ENCODE measurements at places on chromosomes 7 and 10. TPM values are rescaled to one million over a fixed set of nuclear protein-coding genes. Genes with fewer than 3 reads are reported as not detected.

GRCh38 chr10:6701289-6701688, 121.2 kb upstream of the PRKCQ start:
- DNase-seq, result no peak

DNA sequence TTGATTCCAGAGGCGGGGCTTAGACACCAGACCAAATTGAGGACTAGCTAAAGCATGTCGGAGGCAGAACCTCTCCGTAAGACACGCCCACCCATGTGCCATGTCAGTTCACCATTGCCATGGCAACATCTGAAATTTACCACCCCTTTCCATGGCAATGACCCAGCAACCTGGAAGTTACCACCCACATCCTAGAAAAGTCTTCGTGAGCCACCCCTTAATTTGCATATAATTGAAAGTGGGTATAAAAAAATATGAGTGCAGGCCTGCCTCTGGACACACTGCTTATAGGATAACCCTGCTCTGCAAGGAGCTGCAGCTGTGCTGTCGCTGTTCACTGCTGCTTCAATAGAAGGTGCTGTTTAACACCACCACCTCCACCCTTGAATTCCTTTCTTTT, 28.0 kb downstream of the TMEM270 start:
- no peak for DNase-seq

GRCh38 chr7:134234216-134234615, 82.5 kb downstream of the SLC35B4 start:
- no peak for DNase-seq

Gene C10orf143
- 0.88 TPM for total RNA-seq

GRCh38 chr10:69835875-69836730, 34.4 kb downstream of the COL13A1 start:
- DNase-seq, result no peak

Gene ANKRD61
- not detected for total RNA-seq

DNA sequence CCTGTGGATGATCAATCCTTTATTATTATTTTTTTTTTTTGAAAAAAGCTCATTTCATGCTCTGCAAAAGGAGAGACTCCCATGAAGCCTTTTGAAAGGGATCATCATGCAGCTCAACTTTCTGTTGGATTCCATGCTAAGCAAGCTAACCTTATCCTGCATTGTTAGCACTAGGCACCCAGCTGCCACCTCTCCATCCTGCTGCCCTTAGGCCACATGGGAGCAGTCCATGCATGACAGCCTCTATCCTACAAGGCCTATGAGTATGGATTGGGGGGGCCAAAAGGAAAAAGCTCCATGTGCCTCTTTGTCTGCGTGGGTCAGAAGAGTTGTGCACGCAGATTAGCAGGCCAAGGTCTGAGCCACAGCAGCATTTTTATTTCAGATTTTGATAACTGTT, 19.2 kb downstream of the SMNDC1 start:
- no peak for DNase-seq

Gene CDC14C
- total RNA-seq, result not detected

GRCh38 chr10:63384001-63384400, 81.8 kb downstream of the JMJD1C start:
- no peak for DNase-seq

Gene GNG11
- 14.8 TPM for total RNA-seq

GRCh38 chr10:70773965-70774809, 11.0 kb downstream of the TBATA start:
- DNase-seq, result no peak

Gene TMEM139
- total RNA-seq, result 20.5 TPM

Gene ZC3HAV1L
- total RNA-seq, result 14.4 TPM

DNA sequence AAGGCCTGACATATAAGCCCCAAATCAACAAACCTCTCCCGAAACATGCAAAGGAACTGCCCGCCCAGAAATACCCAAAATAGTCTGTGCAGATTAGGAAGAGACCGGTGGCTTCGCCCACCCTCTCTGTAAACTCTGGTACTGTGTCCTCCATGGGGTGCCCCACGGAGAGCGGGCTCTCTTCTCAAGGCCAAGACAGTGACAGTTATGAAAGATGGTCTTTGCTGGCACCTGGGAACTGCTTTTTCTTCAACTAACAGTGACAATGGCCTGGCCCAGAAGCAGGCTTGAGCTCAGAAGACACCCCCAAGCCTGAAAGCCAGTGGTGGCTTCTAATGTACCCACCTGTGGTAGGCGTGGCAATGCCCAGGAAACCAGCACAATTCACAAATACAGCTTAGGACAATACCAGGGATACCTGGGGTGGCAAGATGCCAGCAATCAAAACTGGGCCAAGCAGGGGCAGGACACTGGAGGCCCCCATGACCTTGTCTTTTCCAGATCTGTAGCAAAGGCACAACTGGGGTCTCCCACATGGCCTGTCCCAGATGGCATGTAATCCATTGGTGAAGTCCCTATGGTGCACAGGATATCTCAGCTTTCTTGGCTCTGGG, 107.6 kb downstream of the NEURL1 start:
- no peak for DNase-seq

GRCh38 chr10:132961787-132962622, 19.6 kb upstream of the CFAP46 start:
- DNase-seq, result peak; percentile 31

Gene EGR2
- 0.67 TPM for total RNA-seq

Gene TES
- 269 TPM for total RNA-seq

GRCh38 chr7:45384499-45384898, 189.7 kb upstream of the ADCY1 start:
- no peak for DNase-seq

DNA sequence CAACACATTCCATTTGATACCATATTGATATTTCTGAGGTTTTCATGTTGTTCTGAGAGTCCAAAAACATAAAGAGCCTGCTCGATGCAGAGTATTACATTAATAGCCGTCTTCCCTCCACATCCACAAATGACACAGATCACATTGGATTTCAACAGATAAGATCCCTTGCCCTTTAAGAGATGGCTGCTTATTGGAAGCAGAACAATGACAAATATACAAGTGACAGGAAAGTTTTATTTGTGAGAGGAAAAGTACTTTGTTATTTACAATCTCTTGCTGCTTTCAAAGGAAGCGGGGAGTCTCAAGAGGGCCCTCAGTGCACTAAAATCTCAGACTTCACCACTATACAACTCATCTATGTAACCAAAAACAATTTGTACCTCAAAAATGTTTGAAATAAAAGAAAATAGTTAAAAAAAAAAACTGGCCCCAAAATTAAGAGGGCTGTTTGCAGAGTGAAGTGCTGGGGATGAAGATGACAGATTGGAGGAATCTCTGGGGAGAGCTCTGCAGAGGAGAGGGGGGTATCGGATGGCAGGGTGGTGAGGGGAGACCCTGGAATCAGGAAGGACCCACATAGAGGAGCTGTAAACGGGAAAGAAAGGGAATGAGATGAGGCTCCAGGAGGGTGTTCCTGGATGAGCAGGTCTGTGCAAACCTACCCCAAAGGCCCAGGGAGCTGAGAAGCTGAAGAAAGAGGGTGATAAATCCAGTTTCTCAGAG, 42.5 kb upstream of the ZNF438 start:
- no peak for DNase-seq

DNA sequence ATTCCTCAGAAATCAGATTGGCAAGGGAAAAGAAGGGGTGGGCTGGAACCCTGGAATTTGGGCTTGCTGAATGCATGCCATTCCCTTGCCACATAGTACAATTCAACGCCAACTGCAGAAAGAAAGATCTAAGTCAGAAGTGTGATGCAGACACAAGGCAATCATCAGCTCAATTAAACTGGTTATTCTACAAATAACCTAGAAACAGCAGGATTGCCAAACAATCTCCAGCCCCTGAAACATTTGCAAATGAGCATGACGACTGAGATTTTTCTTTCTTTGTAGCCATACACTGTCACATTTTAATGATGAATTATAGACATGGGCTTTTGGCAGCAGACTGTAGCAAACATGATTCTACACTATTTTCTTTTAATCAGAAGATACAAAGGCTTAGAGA, 16.5 kb upstream of the CREB5 start:
- DNase-seq, result no peak

DNA sequence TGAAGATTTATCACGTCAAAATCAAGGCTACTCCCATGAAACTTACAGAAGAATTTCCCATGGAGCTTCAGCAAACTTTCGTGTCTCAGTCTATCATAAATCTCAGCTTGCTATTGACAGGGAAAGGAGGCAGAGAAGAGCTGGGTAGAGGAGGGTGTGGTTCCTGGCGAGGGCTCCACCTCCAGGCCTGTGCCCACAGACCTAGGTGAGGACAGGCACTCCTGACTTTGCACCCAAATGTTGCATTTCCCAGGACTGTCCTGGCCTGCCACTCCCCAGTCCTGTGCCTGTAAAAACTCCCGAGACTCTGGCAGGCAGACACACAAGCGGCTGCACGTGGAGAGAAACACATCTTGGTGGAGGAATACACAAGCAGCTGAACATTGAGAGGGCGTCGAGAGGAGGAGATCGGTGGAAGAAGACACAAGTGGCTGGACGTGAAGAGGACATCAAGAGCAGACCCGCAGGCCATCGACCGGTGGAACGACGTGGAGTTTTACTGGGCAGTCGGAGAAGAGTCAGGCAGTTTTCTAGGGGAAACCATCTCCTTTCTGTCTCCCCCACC, 145.1 kb downstream of the CTNNA3 start:
- no peak for DNase-seq

DNA sequence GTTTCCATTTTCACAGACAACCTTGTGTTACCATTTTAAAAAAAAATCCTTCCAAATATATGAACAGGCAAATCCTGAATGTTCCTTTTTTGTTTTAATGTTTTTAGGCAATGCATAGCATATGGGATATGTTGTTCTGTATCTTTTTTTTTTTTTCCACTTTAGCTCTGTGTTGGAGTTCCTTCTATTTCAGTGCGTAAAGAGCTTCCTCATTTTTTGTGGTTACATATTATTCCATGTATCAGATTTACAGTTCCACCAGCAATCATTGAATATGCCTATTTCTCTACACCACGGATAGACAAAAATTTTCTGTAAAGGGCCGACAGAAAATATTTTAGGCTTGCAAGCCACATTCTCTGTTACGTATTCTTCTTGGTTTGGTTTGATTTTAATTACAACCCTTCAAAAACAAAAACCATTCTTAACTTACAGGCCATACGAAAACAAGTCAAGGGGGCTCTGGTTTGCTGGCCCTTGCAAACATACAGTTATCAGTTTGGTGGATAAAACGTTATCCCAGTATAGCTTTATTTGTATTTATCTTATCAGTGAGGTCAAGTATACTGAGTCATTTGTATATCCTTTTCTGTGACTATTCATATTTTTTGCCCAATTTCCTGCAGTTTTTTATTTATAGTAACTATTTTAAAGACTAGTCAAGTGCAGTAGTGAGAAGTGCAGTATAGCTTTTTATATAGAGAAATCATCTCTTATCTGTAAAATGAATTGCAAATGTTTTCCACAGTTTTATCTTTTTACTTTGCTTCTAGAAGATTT, 55.7 kb downstream of the RALA start:
- DNase-seq, result no peak

GRCh38 chr10:69338547-69339450, 60.5 kb downstream of the HK1 start:
- no peak for DNase-seq

DNA sequence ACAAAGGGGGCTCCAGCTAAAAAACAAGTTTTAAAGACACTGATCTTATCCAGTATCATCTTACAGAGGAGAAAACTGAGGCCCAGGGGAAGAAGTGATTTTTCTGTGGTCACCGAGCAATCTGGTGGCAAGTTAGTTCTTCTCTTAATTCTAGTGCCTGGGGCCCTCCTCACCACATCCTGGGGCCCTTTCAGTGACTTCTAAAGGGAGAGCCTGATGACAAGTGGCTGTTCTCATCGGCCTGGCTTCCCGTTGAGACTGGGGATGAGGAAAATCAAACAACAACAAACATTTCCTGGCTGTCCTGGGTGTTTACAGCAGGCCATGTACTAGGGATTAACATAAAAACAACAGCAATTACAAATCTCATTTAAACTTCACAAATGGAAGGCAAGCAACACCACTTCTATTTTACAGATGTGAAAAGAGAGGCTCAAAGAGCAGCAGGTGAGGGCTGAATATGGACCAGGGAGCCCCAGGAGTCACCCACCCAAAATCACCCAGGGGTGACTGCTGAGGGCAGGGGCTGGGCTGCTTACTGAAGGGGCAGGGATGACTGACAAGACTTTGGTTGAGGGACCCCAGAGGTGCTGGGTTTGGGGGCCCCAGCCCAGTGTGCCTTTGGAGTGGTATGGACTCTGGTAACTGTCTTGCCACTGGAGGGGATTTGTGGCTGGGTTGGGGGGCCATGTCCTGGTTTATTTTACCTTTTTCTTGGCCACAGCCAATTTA, 24.7 kb upstream of the MTPAP start:
- DNase-seq, result no peak
